ENCODE measurements at places on chromosomes 3 and 15. TPM values are rescaled to one million over a fixed set of nuclear protein-coding genes. Genes with fewer than 3 reads are reported as not detected.

HYAL1 gene
- total RNA-seq, result not detected

KCNMB3 gene
- 0.34 TPM for total RNA-seq

PPP1R14D gene
- not detected for total RNA-seq

MEIS2 gene
- 0.14 TPM for total RNA-seq

GRCh38 chr15:31149088-31149505 lies 47.6 kb upstream of the TRPM1 start:
- DNase-seq, result no peak

DNA sequence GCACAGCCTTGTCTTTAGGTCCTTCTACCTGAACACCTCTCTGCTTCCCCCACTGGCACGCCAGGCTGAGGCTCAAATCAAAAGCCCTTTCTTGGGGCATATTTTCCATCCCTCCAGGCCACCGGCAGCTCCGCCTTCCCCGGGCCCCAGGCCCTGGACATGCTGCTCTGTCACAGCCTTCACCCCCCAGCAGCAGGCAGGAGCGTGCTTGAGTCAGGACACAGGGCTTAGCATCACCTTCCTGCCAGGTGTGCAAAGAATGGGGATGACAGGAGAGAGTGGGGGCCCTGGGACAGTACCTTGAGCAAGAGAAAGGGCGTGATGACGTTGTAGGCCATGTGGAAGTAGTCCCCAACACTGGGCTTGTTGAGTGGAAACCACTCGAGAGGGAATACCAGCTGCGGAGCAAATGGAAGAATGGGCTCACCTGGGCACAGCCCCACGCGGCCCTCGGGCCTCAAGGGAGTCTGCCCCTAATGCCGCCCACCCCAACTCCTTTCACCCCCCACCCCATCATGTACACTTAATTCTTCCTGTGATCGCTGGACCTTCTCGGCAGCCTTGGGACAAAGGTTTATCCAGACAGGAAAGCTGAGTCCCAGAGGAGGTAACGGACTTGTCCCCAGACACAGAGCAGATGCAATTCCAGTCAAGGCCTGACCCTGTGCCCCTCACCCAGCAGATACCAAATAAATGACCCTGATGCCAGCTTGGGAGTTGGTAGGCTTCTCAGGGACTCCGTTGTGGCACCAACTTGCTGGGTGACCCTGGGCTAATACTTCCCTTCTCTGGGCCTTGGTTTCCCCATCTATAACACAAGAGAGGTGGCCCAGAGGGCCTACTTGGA lies 9.1 kb upstream of the CALML4 start:
- DNase-seq, result no peak

DNA sequence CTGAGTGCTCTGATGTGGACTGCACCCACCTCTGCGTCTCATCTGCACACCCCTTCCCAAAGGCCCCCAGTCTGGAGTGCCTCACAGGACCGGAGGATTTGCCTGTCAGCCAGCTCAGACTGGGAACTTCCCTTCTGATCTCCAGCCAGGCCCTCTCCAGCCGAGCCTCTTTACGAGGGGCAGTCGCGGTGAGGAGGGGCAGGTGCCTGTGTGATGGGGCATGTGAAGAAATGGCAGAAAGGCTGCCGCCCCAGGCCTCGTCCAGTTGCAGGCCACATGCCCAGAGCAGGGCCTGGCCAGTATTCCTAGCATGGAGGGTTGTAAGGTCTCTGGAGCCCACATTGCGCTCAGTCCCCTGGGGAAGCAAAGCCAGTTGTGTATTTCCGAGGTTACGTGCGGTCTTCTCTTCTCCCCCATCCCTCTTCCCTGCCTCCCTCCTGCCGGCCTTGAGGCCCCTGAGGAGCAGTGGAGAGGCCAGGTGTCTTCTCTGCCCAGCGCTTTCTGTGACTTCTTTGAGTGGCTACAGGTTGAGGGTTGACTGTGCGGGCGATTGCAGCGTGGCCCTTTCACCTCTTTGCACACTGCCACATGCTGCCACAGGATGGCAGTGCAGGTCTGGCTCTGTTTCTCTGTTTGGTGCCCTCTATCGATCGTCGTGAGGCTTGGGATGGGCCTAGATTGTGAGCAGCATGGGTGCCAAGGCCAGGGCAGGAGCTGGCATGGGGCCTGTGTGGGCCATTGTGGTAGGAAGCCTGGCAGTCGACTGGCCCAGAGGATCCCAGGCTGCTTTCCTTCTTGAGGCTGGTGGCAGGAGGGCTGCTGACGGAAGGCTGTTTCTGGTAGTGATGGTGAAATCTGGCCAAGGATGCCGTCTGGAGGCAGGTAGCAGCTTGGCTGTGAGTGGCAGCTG lies 5.3 kb downstream of the CLK3 start:
- peak; percentile 89 for DNase-seq

GRCh38 chr3:186287711-186288110 lies 74.3 kb downstream of the DGKG start:
- DNase-seq, result no peak
